AG08395 (cell line): ENCODE measurements at places on chromosomes 13 and 19.

DNA sequence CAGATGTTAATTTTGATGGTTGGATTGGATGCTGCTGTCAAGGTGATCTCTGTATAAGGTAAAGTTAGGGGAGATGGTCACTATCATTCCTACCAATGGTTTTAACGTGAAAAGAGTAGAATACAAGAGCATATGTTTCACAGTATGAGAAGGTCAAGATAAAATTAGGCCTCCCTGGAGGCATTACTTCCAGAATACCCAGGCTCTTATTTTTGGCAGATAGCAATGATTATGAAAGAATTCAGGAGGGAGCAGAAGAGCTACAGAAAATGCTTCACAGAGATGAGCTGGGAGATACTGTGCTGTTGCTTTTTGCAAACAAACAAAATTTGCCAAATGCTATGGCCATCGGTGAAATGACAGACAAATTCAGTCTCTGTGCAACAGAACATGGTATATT lies 547.5 kb upstream of the SPRY2 start:
- no peak for DNase-seq

- DNase-seq, result no peak
Measured at GRCh38 chr19:58056261-58056660, 2.8 kb upstream of the ZNF135 start.

- peak; percentile 10 for DNase-seq
Measured at GRCh38 chr13:33797622-33798021, 20.3 kb upstream of the RFC3 start.

DNA sequence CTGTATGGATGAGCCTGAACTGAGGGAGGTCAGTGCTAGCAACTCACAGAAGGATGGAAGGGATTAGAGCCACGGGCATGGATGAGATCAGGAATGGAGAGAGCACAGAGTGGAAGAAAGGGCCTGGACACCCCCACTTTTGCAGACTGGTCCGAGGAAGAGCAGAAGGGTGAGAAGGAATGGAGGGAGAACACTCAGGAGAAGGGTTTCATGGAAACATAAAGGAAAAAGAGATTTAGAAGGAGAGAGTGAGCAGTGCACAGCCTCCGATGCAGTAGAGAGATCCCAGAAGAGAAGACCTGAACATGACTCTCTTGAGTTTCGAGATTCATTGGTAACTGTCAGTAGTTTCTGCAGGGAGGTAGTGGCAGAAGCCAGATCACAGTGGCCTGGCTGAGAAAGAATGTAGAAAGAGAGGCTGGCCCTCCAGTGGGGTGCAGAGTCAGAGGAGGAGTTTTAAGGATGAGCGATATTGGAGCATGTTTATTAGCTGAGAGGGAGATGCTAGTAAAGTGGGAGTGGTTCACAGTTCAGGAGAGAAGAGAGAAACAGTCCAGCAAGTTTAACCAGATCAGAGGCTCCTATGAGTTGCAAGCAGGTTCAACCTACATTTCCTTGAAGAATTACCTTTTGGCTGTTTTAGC lies 108.9 kb downstream of the ZAR1L start:
- no peak for DNase-seq

- DNase-seq, result no peak
Measured at GRCh38 chr13:108897955-108898354, 268.5 kb downstream of the MYO16 start.

GRCh38 chr13:97339988-97340749 lies 93.8 kb upstream of the RAP2A start:
- DNase-seq, result no peak

DNA sequence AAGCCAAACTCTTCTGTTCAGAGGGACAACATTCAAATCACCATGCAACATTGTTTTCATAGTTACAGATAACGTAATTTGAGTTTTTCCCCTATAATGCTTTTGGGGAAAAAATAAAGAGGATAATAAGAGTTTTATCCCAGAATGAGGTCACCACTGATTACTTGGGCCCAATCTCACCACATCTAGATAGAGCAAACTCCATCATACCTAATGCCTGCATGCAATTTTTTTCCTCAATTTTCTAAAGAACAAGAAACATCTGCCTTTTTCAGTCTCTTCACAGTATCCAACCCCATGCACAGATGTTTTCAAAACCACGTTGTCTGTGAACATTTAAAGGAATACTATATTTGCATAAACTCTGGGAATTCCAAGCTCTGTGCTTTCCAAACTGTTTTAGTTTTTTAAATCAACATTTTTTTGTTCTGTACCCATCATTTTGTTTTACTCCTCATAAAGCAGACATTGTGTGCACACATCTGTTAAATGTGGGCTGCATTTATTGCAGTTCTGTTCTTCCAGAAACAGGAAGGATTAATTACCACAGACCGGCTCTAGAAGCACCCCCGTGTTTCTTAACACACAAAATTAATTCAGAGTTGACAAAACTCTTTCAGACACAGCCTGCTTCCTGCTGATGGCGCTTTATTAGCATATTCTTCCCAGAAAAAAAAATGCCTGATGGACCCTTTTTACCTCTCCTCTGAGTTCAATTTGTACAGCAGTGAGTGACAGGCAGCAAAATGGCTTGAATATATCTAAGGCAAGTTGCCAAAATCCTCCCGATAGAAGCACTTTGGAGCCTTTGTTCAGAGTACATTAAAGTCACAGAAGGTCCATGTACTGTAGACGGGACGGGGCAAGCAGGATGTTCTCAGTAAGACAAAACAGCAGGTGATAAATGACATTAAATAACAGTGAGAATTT lies 1171.9 kb downstream of the EFNB2 start:
- no peak for DNase-seq

DNA sequence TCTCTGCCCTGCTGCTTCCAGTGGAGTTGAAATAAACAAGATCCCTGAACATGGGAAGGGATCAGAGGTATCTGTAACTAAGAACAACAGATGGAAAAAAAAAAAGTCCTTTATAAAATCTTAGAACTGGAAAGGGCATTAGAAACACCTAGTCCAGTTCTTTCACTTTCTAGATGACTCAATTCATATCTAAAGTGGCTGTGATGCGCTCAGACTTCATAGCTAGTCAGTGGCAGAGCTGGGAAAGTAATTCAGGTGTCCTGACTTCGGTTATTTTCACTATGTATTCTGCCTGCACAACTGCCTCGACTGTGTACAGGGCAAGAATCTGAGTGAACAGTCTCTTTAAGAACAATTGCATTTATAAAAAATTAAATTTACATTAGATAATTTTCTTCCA lies 151.8 kb upstream of the TMTC4 start:
- no peak for DNase-seq

DNA sequence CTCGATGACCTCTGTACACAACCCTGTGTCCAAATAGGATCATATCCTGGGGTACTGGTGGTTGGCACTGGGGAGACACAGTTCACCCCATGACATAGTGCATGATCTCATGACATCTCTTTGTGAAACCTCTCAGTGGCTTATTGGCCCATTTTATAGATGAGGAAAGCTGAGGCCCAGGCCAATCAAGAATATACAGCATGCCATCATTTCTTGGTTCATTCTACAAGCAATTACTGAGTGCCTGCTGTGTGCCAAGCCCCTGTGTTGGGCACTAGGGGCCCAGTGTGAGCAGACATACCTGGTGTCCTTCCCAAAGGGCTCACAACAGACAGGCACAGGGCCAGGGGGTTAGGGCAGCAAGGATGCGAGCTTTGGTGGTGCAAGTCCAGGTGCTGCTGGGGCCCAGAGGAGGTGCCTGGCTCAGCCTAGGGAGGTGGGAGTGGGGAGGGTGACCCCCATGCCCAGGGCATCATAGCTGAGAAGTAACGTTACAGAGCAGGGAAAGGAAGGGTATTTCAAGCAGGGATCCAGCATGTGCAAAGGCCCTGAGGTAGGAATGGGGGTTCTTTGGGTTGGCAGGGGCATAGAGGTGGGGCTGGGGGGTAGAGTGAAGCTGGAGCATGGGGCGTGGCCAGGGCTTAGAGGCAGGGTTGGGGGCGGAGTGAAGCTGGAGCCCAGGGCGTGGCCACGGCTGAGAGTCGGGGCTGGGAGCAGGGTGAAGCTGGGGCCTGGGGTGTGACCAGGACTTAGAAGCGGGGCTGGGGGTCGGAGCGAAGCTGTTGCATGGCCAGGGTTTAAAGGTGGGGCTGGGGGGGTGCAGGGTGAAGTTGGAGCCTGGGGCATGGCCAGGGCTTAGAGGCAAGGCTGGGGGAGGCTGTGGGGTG lies 20.7 kb downstream of the COLGALT1 start:
- no peak for DNase-seq

DNA sequence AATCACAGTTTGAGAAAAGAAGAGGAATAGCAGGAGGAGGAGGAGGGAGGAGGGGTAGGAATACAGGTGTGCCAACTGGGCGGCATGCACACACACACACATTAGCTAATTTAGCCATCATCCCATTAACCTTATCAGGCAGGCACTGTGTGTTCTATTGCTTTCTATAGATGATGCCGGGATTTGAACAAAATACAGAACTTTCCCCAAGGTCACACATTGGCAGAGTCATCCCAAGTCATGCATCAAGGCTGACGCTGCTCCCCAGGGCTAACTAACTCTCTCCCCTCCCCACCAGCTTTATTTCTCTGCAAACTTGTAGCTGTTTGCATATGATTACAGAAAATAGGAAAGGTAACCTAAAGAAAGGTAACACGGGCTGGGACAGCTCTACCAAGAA lies 83.0 kb downstream of the NUFIP1 start:
- DNase-seq, result no peak

DNA sequence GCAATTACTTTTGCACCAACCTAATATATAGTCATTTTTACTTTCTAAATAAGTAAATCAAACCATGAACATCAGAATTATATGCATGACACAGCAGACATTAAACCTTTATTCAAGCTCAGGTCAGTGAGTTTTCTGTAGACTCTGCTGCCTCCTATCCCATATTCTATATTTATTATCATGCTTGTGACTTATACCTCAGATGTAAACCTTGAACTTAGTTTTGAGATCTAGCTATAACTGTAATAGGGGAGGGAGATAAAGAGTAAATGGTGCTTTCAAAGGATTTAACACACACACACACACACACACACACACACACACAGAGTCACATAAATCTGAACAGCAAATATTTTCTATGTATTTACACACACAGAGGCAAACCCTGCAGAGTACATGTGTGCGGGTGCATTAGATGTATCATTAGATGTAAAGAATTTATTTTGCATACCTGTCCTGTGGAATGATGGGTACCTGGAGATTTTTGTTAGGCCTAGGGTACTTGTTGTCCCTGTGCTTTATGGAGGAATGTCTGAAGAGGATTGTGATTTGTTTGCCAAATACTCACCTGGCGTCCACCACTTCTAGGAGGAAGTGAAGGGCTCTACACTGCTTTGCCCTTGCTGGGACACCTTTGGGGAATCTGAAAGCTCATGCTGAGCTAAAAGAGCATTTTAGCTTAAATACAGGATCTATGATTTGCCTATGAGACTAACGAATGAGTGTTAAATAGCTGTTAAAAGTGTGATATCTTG lies 521.9 kb downstream of the KLF5 start:
- no peak for DNase-seq

- no peak for DNase-seq
Measured at GRCh38 chr19:43754253-43754502, 584 bp downstream of the SMG9 start.

- DNase-seq, result no peak
Measured at GRCh38 chr19:655691-656090, 7.3 kb downstream of the RNF126 start.

DNA sequence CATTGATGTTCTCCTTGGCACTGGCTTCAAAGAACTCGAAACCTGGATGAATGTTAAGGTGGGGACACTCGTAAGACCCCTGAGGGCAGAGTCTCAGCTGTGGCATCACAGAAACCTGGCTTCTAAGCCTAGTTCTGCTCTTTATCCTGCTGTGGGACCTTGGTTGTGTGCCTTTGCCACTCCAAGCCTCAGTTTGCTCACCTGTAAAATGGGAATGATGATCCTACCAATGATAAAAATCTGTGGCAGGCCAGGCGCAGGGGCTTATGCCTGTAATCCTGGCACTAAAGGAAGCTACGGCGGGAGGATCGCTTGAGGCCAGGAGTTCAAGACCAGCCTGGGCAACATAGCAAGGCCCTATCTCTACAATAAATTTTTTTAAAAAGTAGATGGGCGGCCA lies 13.9 kb downstream of the RAB3D start:
- no peak for DNase-seq

GRCh38 chr19:45767410-45767880 lies 1.6 kb downstream of the SIX5 start:
- peak; percentile 79 for DNase-seq

GRCh38 chr19:43778651-43779050 lies 2.1 kb downstream of the KCNN4 start:
- DNase-seq, result no peak

GRCh38 chr19:35955881-35956634 lies 19.9 kb downstream of the LRFN3 start:
- no peak for DNase-seq
